Islet precursor cell (in vitro differentiated cells): ENCODE measurements at places on chromosomes 1 and 21.

DNA sequence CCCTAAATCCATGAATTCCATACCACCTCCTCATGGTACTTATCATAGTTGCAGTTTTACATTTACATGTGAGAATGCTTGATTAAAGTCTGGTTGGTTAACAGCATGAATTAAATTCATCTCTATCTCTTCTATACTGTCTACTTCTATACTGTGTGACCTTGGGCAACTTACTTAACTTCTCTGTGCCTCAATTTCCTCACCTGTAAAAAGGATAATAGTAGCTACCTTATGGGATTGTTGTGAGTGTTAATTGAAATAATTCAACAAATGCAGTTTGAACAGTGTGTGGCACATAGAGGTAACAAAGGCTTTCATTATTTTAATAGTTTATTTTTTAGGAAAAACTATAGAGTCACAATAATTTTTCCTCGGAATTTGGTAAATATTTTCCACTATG is 231.3 kb downstream of the RRAGC start:
- DNase-seq, result no peak

DNA sequence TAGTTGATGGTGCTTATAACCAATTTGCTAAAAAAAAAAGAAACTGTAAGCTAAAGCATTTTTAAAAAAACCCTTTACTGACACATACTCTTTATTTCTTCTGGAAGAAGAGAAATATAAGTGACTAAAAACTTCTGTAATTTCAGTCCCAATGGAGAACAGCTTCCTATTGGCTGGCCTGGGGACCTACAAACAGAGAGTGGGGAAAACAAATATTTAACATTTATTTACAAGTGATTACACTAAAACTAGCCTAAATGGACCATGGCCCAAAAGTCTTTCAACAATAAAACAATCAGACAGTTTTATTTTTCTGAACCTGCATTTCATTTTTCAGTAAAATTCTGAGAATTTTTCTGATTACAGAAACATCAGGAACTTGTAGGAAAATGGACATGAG is 15.2 kb downstream of the TARBP1 start:
- DNase-seq, result no peak

GRCh38 chr1:237851210-237851845 is 39.4 kb downstream of the ZP4 start:
- DNase-seq, result peak; percentile 68

DNA sequence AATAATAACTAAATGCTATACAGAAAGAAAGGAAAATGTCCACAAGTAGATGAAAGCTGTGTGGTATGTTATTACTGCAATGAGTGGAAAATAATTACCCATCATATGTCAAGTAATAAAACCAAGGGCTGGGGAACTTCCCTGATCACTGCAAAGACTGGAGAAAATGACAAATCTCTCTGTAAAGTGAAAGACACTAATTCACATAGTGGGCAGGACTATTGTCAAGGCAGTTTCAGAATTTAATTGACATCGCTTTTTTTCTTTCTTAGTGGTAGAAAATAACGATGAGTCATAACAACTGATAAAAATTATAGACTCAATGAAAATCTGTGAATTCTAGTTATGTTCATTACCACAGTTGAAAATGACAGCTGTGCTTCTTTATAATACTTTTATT is 153.7 kb upstream of the ST6GALNAC5 start:
- no peak for DNase-seq

DNA sequence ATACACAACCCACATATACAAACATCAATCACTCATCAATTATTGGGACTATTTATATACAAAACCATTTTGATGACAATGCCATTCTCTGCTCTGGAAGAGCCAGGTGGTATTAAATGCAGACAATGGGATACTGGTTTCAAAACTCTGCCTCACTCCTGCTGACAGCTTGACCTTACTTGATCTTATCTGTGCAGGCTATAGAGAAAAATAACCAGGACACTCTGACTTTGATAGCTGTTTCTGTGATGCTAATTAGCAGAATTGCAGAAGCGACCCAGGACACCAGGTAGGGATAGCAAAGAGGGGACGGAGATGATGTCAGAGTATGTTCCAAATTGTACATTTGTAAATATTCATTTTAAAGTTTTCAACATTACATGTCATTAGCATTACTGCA is 89.5 kb downstream of the OLFM3 start:
- DNase-seq, result no peak

GRCh38 chr1:111719674-111720132 is 19.5 kb downstream of the INKA2 start:
- DNase-seq, result no peak
